ENCODE measurements at places on chromosomes 2 and 18.

DNA sequence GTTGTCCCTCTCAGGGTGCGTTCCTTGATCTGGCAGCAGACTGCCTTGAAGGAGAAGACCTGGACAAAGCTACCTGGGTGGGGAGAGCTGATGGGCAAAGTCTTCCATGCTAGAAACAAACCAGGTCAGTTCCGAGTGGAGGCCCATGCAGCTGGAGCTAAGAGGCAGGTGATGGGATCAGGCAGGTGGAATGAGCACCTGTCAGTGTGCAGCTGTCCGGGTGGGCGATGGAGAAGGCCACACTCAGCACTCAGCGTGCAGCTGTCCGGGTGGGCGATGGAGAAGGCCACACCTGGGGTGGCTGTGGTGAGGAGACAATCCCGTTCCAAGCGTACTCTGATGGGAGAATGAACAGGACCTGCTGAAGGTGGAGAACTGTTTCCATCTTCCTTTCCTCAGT lies 237.3 kb upstream of the MYT1L start:
- no peak for DNase-seq

- no peak for DNase-seq
Observed at GRCh38 chr2:27131429-27131828, 3.0 kb downstream of the PREB start.

DNA sequence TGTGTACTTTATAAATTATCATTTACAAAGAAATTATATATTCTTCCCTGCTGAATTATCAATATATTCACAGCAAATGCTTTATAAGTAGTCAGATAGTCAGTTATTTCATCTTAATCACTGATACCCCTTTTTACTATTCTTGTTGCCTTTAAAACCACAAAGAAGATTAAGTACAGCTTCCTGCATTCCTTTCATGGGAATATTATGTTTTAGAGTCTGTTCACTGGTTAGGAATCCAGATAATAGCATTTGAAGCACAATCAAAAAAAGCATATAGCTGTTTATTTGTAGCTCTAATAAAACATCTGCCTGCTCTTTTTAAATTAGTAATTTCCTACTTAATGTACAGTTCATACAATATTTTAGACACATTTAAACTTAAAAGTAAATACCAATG lies 508.9 kb downstream of the FBXO15 start:
- no peak for DNase-seq

GRCh38 chr18:23230686-23231085 lies 95.4 kb downstream of the CABLES1 start:
- DNase-seq: no peak

DNA sequence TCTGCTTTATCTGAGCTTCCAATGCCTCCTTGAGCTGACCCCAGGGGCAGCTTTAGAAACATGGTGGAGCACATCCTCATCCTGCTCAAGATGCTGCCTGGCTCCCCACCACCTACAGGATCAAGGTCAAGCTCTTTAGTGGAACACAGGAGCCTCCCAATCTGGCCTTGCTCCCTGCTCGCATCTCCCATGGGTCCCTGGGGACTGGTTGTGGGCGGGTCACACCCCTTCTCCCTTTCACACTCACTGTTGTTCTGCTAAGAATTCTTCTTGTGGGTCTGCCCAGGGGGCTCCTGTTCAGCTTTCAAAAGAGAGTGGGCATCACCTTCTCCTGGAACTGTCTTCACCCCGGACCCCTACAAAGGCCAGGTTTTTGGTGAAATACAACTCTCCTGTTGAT lies 8.4 kb upstream of the NT5DC4 start:
- no peak for DNase-seq

GRCh38 chr2:174263997-174264396 lies 15.7 kb upstream of the OLA1 start:
- no peak for DNase-seq

DNA sequence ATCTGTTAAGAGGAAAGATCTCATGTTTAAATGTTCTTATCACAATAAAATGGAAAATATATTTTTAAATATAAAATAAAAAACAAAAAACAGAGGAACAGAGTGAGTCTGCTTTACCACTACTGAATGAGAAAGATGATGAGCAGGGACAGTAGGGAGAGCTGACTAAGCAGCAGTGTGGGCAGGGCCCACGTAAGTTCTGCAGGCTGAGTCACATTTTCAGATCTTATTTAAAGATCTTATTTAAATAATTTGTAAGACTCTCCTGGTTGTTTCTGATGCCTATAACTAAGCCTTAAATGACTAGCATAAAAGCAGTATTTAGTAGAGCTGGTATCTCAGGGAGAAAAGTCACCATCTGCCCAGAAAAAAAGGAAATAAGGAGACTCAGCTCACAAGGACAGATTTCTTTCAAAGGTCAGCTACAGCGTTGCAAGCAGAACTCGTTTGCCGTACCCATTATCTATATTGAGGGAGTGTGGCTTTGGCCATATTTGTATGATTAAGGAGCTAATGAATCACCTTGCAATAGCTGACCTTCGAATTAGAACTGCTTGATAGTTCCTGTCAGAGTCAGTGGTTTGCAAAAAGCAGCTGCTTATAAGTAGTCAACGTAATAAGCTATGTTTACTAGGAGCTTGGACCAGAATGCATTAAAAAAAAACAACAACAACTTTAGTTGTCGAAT lies 322.1 kb upstream of the CHAC2 start:
- DNase-seq: no peak

DNA sequence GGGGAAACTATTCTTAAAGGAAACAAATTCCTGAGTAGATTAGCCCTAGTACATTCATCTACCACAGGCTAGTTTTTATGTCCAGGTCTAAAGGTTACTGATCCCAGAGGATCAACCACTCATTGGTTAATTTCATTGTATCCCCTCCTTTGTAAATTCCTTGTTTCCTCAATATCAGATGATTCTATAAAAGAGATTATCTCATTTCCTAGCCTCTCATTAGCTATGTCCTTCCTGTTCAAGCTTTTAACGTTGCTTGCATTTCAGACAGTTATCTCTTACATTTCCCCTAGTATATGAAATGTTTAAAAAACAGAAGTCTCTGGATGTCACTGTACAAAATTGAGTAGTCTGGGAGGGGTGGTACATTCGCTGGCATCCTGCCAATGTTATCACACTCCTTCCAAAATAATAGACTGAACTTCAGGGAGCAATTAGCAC lies 24.2 kb upstream of the ARMC9 start:
- no peak for DNase-seq

DNA sequence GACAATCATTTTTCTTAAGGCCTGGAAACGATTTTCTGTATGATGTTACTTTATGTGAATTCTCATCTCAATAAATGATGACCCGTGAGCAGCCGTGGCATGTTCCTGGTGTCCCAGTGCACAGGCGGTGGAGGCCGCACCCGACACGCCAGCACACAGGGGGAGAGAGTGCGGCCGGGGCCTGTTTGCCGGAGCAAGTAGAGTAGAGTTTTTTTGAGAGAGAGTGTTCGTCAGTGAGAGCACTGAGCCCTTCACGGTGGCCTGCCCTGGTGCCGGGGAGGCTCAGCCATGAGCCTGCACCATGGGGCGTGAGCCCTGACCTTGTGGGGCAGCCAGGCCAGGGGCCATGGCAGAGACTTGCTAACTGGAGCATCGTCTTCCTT lies 202.4 kb upstream of the RAB12 start:
- no peak for DNase-seq

DNA sequence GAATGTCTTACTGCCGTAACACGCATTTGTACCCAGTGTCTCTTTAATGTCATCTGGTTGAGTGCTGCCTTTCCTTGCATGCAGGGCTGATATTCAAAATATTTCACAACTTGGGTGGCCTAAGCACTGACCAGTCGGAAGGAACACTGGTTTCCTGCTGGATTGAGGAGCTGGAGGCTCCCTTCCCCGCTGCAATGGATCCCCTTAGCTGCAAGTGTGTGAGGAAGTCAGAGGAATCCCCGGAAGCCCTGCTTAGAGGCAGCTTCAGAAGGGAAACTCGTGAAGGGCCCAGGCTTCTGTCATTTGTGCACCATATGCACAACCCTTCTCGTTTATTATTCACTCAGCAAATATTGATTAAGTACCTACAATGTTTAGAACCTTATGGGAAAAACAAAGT lies 33.2 kb upstream of the SP3 start:
- no peak for DNase-seq

GRCh38 chr2:3948191-3948590 lies 244.8 kb downstream of the DCDC2C start:
- no peak for DNase-seq

DNA sequence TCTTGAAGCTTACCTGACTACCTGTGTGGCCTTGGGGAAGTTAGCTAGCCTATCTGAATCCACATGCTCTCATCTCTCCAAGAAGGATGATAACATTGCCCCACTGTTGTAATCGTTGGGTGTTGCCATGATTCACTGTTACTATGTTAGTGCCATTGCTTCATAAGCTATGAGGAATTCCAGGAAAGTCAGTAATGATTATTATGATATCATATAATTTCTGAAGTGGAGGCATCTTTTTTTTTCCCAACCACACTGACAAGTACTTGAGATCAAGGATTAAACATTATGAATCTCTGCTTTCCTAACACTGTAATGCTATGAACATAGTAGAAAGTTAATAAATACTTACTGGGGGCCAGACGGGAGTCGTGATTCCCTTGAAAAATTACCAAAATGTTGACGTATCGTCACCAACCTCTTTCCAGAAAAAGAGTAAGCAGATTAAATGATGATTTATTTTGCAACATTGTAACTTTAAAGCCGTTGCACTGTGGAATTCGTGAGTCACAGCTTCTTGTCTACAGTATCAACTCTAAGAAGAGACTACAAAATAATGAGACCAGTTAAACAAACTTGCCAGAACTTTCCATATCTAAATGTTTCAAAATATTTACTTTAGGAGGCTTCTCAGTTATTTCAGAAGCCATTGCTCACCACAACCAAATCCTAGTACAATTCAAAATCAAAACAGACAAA lies 459.9 kb downstream of the PIK3C3 start:
- DNase-seq: no peak

DNA sequence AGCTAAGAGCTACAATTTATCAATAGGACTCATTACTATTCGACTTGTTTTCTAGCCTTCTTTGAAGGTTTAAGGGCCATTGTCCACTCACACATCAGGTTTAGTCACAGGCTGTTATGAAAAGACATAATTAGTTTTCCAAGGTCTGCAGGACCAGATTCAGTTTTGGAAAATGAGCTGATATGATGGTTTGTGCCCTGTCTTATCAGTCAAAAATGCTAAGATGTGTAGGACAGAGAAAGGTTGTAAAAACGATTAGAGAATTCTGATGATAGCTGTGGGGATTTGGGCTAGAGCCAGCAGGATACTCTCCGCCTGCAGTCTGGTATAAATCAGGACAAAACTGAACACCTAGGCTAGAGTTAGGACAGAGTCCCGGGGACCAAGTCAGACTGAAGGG lies 213.3 kb downstream of the LRRTM1 start:
- DNase-seq: no peak

DNA sequence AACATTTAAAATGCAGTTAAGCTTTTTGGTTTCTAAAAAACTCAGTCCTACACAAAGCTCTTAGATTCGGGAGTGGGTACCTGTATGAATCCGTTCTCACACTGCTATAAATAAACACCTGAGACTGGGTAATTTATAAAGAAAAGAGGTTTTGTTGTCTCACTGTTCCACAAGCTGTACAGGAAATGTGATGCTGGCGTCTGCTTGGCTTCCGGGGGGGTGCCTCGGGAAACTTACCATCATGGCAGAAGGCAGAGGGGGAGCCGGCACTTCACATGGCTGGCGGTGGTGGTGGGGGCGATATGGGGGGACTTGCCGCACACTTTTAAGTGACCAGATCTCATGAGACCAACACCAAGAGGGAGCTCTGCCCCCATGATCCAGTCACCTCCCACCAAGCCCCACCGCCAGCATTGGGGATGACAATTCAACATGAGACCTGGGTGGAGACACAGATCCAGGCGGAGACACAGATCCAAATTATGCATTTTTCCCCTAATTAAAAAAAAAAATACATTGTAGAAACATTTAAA lies 222.5 kb downstream of the GBX2 start:
- DNase-seq: no peak

DNA sequence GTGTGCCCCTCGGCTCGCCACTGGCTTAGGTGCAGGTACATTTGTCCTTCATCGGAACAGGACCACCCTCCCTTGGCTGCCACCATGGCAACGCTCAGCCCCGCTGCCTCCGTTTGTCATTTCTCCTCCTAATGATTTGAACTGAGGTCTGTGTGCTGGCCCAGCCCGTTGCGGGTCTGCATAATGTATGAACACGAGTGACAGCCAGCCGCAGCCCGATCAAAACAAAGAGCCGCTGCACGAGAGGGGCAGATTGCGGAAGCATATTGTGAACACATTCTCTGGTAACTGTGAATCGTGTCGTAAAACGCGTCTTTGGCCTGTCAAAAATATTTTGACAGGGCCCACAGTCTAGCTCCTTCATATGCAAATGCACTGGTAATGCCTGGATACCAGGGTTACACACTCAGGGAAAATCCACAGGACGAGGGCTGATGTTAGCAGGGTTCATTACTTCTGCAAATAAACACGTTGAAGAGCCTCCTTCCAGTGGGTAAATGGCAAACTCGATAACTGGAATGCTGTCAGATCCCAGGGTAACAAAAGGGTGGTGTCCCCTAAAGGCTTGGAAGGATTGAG lies 137.0 kb downstream of the AGAP1 start:
- DNase-seq: no peak

- DNase-seq: no peak
Observed at GRCh38 chr2:174792309-174793025, 28.2 kb upstream of the CHRNA1 start.
